ENCODE measurements at places on chromosomes 7 and 10.

DNA sequence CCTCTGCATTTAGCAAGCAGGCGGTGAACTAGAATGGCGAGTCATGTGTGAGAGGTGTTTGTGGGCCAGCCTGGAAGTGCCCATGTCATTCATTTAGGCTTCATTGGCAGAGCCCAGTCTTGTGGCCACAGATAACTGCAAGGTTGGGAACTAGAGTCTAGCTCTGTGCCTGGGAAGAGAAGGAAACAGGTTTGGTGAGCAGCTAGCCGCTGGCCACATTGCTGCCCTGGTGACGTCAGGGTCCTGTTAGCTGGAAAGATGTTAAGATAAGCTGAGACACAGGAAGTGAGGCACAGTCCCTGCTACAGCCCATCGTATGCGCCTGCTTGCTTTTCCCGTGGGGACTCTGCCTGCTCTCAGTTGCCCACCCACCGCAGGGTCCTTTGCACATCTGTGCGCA, 185.5 kb downstream of the CAMK1D start:
- no peak for DNase-seq

DNA sequence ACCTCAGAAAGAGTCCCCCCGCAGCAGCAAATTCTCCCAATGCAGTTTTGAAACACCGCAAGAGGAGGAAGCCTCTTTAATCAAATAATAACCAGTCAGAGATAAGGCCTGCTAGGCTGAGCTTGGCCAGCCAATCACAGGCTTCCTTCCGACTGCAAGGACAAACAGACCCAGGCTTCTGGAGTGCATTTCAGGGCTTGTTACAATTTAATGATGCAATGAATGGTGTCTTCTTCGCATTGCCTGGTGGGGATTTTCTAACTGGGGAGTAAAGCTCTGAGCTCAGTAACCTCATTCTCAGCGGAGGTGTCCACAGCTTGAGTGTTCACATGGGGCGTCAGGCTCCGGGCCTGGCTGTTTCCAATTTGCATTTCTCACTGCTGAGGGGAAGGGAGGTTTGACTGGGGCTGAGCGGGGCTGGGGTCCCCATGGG, 31.8 kb upstream of the GPAM start:
- no peak for DNase-seq

GRCh38 chr10:96708996-96709395, 11.3 kb downstream of the PIK3AP1 start:
- no peak for DNase-seq

DNA sequence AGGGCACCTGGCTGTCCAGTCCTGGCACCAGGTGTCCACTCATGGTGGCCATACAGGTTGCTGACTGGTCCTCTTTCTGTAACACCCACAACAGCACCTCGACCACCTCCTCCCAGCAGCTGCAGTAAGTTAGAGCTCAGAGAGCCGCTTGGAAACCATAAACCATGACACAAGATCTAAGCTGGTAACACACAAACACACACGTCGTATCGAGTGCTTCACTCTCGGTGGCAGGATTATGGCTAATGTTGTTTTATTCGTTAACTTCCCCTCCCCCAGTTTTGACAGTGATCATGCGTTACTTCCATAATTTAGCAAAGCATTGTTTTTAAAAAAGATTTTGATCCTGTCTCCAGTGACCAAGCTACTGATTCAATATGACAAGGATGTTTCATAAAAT, 59.7 kb downstream of the CAMK2B start:
- no peak for DNase-seq

DNA sequence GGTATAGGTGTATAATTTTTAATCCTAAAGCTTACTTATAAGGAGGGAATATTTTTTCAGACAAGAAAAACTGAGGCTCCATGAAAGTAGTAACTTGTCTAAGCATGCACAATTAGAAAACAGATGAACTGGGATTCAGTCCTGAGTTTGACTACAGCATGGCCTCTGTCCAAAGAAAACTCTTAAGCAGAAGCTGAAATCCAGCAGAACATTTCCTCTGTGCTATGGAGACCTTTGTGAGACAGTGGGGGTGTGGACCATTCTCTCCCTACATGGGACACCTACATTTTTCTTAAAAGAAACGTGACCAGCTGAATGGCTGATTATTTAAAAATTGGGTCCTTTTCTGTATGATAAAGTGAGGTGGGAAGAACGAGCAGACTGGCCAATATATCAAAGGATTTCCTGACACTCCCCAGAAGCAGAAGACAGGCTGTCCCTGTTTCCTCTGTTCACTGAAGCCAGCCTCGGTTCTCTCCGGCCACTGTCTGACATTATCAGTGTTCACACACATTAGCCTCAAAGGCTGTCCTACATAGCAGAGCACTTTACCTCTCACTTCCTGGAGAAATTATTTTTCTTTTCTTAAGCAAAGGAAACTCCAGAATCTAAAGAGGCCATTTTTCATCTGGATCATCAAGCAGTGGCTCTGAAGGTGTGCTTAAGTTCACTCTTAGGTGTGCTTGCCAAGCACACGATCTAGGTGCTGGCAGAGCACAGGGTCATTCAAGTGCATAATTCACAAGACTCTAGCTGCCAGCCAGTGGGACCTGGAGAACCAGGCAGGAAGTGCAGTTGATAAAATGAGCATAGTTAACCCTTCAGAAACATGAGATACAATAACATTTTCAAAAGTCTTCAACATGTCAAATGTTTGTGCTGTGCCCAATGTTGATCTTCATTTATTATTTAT, 40.4 kb upstream of the KIAA1217 start:
- no peak for DNase-seq

DNA sequence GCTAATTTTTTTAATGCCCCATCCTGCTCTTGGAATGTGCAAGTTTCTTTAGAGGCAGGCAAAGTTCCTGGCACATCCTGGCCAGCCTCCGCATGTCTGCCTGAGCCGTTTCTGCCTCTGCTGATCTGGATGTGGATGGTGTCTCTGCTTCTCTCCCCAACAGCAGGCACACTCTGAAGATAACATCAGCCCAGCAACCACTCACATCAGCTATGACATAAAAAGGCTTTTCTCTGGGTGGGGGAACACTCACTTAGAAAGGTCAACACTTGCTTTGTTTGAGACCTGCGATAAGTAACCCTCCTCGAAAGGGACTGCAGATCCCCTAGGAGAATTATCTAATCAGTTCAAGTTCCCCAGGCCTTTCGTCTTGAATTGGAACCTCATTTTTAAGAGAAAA, 142.9 kb downstream of the FGFR2 start:
- no peak for DNase-seq

DNA sequence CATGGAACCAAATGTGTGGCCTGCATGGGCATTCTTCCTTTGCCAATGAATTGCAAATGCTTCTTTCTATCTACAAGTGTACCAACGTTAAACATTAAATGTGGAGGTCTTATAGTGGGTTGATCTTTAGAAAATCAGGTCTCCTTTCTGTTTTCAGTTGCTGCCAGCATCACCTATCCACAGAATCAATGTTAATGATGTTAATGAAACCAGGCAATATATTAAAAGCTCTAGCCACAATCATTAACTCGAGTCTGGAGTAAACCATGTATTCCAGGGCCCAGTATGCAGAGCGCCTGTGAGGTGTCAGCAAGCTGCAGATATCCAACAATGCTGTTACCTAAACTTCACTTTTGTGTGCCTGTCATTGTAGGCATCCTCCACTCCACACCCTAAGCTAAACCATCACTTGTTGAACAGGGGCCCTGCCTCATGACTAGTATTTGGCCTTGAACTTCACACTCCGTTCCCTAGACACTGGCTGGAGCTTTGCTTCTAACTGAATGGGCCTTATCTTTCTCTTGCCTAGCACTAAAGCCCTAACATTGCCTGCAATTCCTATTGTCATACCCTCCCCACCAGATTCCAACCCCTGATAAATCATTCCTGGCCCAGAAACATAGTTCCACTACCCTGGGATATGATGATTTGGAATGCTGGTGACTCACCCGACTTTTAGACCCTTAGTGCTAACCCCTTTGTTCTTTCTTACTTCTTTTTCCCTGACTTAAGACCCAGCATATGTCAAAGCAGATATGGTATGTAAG, 24.3 kb upstream of the ITGB8 start:
- DNase-seq = no peak

- DNase-seq = peak; percentile 62
Measured at GRCh38 chr7:44638611-44639557, 32.5 kb downstream of the OGDH start.

DNA sequence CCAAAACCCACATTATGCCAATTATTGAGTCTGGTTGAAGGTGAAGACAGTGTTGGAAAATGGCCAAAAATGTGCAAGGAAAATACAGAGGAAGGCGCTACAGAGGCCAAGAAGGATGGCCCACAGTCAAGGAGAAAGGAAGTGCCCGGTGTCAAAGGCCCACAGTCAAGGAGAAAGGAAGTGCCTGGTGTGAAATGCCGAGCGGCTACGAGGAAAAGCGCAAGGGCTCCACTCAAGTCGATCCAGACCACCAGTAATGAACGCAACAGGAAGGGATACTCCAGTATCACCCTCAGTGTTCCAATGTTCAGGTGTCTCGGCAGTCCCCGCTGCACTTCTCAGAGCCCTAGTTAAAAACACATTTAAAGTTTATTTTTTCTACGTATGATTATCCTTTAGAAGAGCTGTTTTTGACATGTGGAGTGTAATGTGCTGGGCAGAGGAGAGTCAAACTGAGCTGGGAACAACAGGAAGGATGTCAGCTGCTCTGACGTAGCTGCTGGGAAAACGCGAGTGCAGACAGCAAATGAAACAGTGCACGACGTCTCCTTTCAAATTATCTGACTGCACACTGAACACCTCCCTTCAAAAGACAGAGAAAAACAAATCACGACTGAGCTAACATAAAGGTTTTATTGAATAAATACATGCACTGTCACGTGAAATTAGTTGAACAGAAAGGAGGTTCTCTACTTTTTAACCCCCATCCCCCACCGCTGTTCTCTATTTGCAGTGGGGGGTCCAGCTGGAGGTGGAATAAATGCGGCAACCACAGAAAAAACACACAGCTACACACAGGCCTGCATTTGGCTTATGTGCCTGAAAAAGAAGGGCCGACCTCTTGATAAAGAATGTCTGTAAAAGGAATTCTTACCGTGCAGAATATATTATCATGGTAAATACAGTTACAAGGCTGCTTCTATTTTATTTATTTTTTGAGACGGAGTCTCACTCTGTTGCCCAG, 26.1 kb upstream of the NCAPG2 start:
- DNase-seq = no peak

GRCh38 chr7:1257221-1257620, 24.5 kb downstream of the UNCX start:
- DNase-seq = no peak

GRCh38 chr10:73039635-73040034, 57.0 kb downstream of the P4HA1 start:
- no peak for DNase-seq

DNA sequence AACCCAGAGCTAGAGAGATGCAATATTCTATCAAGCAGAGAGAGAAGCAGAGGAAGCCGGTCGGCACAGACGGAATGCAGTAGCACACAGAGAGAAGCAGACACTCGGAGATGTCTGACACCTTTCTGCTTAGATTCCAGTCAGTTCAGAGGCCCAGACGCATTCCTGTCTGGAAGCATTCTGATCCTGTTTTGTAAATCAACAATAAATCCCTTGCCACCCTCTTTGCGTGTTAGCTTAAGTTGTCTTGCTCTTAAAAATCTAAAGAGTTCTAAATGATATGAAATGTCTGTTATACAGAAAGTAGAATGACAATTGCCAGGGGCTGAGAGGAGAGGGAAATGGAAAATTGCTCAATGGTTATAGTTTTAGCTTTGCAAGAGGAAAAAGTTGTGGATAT, 27.4 kb upstream of the ATRNL1 start:
- no peak for DNase-seq

DNA sequence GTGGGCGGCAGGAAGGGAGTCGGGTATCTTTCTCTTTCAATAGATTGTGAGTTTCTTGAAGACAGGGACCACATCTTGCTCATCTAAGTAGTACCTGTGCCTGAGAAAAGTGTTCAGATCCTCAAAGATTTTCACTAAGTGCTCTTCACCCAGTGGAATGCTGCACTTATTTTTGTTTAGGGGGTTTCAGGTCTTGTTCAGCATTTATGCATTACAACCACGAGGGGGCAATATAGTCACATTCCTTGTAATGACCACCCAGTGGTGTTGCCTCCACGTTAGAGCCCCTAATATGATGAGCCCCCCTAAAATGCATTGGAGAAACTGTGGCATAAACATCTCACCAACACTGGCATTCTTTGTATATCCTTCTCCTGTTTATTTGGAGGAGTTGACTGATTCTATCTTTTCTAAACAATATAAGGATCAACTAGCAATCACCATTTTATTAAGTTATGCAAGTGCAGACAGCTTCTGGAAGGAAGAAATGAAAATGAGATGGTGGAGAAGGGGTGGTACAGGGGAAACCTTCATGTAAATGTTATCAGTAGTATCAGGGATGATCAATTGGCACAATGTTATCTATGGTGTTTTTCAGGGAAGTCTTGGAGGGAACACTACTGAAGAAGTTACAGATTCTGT, 3.1 kb upstream of the PAPSS2 start:
- no peak for DNase-seq

Measured in stimulated activated CD8-positive, alpha-beta memory T cell treated with anti-CD3 and anti-CD28 coated beads, Interleukin-4, amount 100 ng/mL, for 1 hour (primary cell).